ENCODE measurements at places on chromosomes 6 and 20.

- DNase-seq = no peak
These were observed 193.9 kb upstream of the ID4 start for GRCh38 chr6:19643287-19643686.

- DNase-seq = no peak
These were observed 127.6 kb upstream of the BTBD3 start for GRCh38 chr20:11790046-11790445.

- DNase-seq = no peak
These were observed 35.4 kb downstream of the BFSP1 start for GRCh38 chr20:17495826-17496225.

GRCh38 chr6:11968241-11968806 is 43.8 kb upstream of the HIVEP1 start:
- DNase-seq = no peak

DNA sequence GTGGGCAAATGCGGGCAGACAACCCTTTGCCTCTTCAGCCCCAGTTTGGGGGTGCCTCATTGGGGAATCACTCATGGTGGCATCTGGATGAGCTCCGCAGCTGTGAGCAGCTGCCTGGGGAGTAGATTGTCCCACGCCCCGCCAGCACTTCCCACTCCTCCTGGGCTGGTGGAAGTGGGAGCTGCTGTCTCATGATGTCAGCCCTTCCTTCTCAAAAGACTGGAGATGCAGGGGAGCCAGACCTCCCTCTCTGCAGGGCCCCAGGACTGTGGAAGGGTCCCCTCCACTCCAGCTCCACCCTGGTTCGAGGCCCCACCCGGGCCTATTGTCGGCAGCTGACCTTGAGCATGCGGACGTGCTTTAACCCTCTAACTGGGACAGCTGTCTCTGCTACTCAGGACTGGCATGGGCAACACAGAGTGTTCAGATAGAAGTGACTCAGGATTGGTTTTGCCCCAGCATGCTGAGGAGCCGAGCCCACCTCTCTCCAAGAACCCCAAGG is 2.0 kb downstream of the UNC93A start:
- DNase-seq = no peak

DNA sequence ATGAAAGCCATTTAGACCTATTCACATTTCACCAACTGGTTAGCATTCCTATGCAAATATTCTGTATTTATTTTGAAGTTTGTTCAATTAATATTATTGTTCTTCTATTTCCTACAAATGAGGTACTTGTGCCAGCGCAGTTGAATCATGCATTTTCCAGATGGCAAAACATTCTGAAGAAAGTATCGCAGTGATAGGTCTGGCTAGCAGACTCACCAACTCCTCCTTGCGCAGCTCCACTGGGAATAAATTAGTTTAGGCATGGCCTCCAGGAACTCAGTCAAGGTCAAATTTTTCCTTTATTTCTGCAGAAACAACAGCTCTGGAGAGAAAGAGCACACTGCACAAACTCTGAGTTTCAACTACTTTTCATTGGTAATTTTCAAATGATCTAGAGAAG is 437.7 kb downstream of the COL12A1 start:
- DNase-seq = no peak

- no peak for DNase-seq
These were observed 134.2 kb upstream of the AGPAT4 start for GRCh38 chr6:161408041-161408440.

DNA sequence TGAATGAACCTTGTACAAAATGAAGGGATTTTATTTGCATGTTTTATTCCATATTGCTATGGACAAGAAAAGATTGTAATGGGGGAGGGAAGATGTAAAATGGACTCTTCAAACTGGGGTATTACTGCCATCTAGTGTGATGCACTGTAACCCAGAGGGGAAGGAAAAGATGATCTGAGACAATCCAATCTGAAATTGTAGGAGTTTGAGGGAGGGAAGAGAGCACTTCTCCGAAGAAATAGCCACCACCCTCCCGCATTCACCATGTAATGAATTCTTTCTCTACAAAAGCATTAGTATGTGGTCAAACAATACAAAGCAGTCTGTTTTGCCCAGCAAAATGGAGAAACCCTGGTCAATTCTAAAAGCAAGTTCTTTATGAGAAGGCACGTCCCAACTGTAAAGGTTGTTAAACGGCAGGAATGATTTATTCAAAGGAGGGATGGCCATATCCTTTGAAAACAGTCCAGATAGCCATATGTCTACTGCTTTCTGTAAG is 679.5 kb upstream of the NRSN1 start:
- no peak for DNase-seq

DNA sequence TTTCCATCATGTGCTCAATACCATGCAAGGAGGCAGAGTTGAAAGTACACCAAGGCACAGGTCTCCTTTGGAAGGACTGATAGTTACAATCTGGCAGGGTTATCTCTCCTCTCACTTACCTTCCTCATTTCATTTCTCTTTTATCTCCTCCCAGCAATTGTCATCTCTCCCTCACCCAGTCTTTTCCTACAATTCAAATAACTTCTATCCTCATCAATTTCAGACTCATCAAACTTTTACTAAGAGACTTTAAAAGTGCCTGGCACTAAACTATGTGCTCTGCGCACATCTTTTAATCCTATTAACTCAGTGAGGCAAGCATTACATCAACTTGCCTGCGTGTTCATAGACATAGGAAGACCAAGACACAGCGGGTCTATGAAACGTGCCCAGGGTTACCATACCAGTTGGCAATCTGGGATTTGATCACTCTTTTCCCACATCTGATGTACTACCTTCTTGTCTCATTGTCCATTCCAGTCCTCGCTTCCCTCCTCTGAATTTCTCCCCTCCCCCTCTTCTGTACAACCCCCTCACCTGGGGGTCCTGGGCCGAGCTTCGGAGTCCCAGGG is 1.2 kb downstream of the VARS1 start:
- no peak for DNase-seq

GRCh38 chr6:32602383-32602782 is 12.7 kb upstream of the HLA-DRB1 start:
- no peak for DNase-seq

- DNase-seq = no peak
These were observed 52.4 kb upstream of the NXT1 start for GRCh38 chr20:23298155-23298554.

GRCh38 chr6:109912118-109912517 is 66.0 kb upstream of the GPR6 start:
- DNase-seq = no peak

DNA sequence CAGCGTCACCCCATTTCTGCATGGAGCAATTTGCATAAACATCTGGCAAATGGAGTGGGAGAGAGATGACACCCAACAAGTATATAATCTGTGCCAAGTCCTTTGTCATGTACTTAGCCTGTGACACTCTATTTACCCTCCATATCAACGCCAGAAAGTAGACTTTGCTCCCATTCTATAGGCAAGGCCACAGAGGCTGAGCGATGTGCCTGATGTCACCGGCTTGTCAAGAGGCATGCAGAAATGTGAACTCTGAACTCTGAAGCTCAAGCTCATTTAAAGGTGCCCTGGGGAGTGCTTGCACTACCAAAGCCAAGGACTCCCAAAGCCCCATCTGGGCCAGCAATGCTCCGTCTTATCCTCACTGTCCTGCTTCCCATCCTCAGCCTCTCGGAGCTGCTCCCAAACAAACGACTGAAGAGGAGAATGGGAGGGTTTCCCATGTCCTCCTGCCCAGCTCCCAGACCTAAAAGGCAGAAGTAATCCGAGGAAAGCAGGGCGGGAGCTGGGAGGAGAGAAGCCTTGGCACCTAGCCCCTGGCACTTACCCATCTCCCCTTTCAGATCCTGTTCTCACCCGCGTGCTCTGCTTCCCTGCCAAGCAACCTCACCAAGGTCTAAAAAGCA is 9.2 kb downstream of the CPNE5 start:
- DNase-seq = no peak

DNA sequence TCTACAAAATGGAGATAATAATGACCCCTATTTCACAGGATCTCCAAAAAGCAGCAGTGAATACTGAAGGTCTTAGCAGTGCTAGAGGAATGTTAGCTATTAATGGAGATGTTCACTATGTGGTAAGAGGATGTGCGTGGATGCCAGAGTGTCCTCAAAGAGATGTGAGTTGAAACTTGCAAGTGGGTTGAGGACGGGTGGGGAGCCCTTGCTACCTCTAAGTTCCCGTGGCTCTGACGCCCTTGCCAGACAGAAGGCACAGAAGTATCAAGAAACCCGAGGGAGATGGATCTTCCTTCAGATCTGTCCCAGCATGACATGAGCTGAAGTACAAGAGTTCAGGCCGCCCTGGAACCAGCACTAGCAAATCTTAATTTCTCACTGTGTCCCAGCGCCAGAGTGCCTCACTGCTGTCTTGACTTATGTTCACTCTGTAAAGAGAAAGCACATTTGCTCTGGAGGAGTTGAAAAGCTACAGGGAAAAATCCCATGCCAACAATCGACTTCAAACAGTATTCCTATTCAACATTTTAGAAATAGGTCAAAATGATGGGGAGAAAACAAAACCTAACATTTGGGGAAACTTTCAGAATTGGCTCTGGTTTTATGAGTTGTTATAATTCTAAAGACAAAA is 59.5 kb downstream of the FYN start:
- no peak for DNase-seq

GRCh38 chr20:11716239-11716944 is 201.3 kb upstream of the BTBD3 start:
- no peak for DNase-seq

DNA sequence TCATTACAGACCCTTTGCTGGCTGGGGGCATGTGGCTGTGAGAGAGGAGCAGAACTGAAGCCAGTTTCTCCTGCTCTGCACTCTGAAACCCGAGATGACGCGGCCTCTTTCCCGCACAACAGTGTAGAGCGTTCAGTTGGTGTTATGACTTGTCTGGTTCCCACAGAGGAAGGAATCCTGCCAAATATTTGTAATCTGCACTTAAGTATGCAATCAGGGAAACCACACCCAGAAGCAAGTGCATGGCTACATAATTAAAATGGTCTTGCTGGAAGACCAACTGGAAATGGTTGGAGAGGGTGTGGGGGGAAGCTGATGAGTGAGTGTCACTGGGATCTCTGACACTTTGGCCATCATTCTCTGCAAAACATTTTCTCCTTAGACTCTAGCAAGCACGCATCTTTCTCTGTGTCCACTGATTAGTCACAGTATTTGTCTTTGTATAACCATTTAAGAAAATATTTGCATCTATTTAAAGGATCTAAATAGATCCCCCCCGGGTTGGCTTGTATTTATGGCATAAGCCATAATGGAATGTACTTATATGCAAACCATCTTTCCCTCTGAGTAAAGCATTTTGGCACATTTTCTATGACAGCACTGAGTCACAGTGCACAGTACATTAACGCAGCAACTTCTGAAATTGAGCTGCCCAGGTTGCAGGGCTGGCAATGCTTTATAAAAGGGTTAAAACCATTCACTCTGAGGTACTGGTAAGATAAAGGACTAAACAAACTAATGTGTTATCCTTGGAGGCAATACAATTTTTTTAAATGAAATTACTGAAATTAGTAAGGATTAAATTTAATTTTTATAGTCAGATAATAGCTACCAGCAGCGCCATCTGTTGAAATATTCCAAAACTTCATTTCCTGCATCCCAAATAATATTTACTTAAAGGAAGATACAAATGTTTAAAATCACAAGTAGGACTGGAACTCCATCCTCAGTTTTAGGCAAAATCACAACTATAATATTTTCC is 76.7 kb downstream of the FOXC1 start:
- no peak for DNase-seq

DNA sequence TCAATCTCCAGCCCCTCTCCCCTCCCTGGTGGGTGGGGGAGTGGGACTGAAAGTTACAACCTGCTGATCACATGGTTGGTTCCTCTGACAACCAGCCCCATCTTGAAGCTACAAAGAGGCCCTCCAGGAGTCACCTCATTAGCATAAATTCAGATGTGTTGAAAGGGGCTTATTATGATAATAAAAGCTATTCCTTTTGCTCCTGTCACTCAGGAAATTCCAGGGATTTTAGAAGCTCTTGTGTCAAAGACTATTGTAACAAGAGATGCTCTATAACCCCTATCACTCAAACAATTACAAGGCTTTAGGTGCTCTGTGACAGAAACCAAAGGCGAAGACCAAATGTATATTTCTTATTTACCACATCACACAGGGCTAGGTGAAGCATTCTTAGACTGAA is 30.1 kb upstream of the MBOAT1 start:
- no peak for DNase-seq

DNA sequence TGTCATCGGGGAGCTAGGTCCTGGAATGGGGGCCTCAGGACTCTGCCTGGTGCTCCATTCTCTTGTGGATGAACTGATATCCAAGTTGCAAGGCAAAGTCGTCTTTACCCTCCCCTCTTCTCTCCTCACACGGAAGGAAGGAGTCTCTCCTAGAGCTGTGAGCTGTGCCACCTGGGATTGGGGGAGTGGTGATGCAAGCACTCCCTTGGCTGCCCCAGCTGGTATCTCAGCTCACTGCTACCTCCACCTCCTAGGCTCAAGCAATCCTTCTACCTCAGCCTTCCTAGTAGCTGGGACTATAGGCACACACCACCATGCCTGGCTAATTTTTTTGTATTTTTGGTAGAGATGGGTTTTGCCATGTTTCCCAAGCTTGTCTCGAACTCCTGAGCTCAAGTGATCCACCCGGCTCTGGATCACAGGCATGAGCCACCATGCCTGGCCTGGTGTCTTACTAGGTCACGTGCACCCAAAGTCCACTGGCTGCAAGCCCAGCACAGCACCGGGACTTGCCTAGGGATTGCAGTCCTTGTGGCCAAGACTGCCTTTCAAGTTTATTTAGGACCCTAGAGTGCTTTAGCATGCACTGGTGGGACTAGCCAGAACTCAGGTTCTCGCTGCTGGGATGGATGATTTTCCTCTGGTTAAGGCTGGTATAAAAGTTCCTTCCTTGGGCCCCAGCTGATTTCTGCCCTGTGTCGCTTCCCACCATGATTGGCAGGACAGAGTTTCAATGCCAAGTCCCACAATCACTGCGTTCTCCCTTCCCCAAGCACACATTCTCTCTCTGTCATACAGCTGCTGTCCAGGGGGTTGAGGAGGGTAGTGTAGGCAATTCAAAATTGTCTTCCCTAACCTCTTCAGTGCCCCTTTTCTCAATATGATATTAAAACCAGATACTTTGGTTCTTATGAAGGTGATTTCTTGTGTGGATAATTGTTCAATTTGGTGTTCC is 33.5 kb downstream of the SMAP1 start:
- no peak for DNase-seq

GRCh38 chr20:9359561-9360308 is 154.7 kb upstream of the LAMP5 start:
- no peak for DNase-seq

GRCh38 chr6:137264311-137265075 is 45.3 kb upstream of the IFNGR1 start:
- no peak for DNase-seq

- no peak for DNase-seq
These were observed 245.9 kb downstream of the ERMARD start for GRCh38 chr6:169997187-169997929.

DNA sequence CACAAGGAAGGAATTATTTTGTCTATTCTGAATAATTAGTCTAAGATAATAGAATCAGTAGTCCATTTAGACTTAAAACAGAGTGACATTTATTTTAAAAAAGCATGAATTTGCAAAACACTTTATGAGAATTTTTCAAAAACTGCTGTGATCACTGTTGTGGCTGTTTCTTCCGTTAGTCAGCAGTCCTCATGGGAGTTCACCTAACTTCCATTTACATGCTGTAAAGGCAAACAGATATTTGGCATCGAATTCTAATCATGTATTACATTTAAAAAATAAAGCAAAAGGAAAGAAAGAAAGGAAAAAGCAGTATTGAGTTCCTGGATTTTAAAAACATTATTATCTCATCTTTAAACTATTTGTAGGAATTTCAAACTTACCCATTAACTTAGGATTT is 111.8 kb downstream of the MTHFD1L start:
- no peak for DNase-seq
